ENCODE measurements at places on chromosomes 3 and 15.

DNA sequence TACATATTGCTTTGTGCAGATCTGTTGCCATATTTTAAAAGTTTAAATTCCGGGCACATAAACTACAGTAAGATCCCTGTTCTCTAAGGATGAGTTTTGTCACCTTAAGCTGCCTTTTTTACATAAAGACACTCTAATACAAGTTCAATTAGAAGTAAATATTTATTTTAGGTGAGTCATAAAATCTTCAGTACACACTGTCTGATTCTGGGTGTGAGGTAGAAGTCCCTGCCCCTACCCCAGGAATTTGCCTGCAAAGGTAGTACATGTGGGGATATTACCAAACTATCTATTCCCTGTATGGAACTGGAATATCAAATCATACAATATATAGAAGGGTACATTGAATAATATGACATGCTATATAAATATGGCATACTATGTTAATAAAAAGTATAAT, 6.3 kb downstream of the SCG3 start:
- no peak for DNase-seq

- no peak for DNase-seq
Observed at GRCh38 chr15:22968366-22968765, 11.8 kb downstream of the CYFIP1 start.

GRCh38 chr15:51576911-51577500, 45.6 kb downstream of the DMXL2 start:
- DNase-seq: peak; percentile 39

- DNase-seq: no peak
Observed at GRCh38 chr3:114377426-114377825, 83.6 kb downstream of the TIGIT start.

- peak; percentile 4 for DNase-seq
Observed at GRCh38 chr15:69665641-69666111, 213.1 kb downstream of the RPLP1 start.

DNA sequence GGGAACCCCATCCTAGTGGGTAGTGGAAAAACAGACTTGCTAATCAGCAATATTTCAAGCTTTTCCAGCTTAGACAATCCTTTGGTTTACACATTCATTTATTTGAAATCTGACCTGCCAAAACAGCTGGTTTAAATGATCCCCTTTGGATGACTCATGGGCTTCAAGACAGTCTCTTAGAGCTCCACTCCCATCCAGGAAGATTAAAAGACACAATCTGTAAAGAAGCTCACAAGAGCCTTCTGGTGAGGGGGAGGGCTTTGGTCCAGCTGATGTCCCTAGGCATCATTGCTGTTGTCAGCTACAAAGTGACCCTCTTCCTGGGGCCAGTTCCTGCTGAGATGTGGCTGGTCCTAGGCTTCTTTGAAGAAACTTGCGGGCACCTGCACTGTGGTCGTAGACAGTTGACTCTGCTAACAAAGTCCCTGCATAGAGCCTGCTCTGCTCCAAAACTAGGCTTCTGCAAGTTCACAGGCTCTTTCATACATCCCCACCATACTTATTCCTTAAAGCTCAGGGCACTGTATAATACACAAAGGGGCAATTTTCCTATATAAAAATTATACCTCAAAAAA, 73.7 kb downstream of the IGSF11 start:
- no peak for DNase-seq

DNA sequence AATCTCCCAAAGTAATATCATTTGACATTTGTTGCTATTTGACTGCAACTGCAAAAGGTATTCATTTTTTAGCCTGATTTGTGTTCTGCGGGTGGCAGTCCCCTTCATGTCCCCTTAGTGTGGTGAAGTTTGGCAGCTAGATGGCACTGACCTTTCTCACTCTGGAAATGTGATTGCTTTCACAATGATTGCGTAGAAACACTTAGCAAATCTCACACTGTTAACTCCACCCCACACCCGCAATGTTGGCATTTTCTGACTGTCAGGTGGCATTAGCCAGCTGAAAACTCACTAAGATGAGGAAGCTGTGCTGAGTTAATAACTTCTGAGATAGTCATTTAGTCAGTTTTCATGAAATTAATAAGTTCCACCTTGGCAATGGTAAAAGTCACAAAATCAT, 76.9 kb downstream of the TRIM69 start:
- DNase-seq: no peak

GRCh38 chr15:61084472-61084871, 144.6 kb downstream of the RORA start:
- DNase-seq: no peak

- DNase-seq: no peak
Observed at GRCh38 chr3:106247902-106248684, 379.3 kb upstream of the CBLB start.

DNA sequence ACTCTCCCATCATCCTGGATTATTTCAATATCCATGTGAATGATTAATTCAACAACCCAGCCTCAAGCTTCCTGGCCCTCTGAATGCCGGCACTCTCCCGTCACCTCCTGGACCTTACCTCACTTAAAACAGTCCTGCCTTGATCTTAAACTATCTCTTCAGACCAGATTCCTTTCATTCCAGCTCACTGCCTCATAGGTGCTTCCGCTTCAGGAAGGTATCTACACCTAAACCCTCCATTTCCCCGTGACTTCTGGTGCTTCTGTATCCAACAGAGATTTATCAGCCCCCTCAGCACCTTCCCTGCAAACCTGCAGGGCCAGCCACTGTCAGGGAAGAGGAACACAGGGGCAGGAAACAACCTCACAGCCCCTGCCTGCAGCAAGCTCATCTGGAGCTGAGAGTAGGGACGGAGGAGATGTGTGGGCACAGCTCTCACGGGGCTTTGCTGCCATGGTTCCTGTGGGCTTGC, 98.9 kb upstream of the TJP1 start:
- no peak for DNase-seq

DNA sequence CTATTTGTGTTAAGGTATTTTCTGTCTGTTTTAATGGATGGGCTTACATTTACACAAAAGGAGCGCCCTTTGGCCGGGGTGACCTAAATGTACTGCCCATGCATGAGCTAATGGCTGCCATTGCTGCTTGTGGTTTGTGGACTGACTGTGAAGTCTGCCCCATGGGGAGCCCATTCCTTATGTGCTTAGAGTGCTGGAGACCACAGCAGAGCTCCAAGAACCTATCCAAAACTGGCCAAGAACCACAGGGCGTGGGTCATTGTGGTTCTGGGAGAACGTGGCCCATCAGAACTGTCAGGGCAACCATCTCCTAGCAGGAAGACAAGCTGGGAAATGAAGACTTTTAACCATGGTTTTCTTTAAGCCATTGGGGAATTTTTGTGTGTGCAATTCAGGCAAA, 105.3 kb downstream of the CHDH start:
- no peak for DNase-seq

GRCh38 chr3:62995119-62995518, 119.9 kb upstream of the CADPS start:
- no peak for DNase-seq

GRCh38 chr3:7879572-7879971, 622.1 kb upstream of the LMCD1 start:
- DNase-seq: no peak

GRCh38 chr15:93027413-93027812, 61.6 kb downstream of the RGMA start:
- no peak for DNase-seq

- DNase-seq: no peak
Observed at GRCh38 chr3:191070201-191070600, 128.8 kb upstream of the OSTN start.

DNA sequence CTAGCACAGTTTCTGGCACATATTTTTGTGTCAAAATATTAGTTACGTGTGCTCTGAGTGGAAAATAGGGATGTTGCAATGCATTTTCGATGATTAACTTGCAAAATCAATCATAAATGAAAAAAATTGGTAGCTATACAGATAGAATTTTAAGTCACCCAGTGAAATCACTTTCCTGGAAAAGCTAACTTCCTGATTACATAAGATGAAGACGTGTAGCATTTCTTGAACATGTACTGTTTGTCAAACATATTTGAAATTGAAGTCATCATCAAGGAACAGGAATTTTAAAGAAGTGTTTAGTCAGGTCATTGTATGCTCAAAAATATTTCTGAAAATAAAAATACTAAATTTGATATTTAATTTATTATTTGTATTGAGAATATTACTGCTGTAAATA, 977.7 kb downstream of the PLOD2 start:
- no peak for DNase-seq

- no peak for DNase-seq
Observed at GRCh38 chr3:158918008-158918407, 116.2 kb downstream of the MFSD1 start.

DNA sequence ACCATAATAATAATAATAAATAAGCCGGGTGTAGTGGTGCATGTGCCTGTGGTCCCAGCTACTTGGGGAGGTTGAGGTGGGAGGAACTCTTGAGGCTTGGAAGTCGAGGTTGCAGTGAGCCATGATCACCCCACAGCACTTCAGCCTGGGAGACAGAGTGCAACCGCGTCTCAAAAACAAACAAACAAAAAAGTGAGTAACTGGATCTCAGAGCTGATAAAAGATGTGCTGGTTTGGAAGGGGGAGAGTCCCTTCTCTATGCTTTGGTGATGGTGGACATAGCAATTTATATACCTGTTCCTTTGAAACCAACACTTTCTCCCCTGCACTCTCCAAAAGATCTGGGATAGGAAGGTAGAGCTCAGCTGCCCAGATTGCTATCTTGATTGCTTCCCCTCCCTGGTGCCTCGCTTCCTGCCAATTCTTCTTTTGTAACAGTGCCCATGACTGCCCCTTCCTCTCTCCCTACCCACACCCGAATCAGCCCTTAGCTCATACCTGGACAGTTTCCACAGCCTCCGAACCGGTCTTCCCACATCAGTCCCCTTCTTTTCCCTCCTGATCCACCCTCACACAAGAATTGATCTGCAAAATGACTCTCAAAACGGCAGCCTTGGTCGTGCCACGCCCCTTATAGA, 55.1 kb upstream of the UBE2E1 start:
- no peak for DNase-seq

- DNase-seq: no peak
Observed at GRCh38 chr3:182937293-182938051, 42.9 kb downstream of the DCUN1D1 start.

DNA sequence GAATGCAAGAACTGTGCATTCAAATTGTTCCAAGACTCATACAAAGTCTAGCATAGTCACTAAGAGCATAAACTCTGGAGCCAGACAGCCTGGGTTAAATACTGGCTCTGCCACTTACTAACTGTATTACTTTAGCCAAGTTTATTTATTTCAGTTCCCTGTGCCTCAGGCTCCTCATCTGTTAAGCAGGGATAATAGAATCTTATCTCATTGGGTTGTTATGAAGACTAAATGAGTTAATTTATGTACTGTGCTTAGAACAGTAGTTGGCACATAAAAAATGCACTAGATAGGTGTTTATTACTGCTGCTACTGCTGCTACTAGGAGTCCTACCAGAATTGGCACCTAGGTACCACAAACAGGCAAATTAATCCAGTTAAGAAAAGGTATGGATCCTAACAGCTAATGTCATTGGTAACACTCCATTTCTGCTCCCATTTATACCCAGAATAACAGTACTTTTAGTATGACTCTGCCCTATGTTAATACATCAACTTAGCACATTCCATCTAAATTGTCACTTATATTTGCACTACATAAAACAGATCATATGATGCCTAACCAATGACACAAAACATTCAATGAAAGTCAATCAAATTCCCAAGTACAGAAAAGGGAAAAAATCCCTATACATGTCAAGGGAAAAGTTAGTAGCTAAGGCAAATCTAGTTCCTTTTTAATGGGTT, 45.7 kb downstream of the GSK3B start:
- DNase-seq: no peak

- no peak for DNase-seq
Observed at GRCh38 chr15:56887782-56888438, 30.5 kb upstream of the TCF12 start.

DNA sequence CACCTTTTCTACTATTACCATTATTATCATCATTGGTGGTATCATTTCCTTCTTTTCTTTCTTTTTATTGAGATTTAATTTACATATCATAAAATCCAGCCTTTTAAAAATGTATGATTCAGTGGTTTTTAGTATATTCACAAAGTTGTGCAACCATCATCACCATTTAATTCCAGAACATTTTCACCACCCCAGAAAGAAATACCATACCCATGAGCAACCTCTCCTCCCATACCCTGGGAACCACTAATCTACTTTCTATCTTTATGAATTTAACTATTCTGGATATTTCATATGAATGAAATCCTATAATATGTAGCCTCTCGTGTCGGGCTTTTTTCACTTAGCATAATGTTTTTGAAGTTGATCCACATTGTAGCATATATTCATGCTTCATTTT, 29.1 kb downstream of the AAGAB start:
- no peak for DNase-seq

DNA sequence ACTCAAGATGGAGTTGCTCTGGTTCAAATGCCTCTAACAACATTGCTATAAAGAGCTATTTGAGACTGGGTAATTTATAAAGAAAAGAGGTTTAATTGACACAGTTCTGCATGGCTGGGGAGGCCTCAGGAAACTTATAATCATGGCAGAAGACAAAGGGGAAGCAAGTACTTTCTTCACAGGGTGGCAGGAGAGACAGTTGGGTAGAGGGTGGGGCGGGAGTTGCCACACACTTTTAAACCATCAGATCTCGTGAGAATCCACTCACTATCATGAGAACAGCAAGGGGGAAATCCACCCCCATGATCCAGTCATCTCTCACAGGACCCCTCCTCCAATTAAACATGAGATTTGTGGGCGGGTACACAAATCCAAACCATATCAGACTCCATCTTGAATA, 30.7 kb downstream of the MAP2K5 start:
- no peak for DNase-seq

Data from LNCaP clone FGC (cell line).